ENCODE measurements at places on chromosomes 6 and 20.

GRCh38 chr20:54606380-54606779 is 131.0 kb downstream of the DOK5 start:
- peak; percentile 5 for DNase-seq

DNA sequence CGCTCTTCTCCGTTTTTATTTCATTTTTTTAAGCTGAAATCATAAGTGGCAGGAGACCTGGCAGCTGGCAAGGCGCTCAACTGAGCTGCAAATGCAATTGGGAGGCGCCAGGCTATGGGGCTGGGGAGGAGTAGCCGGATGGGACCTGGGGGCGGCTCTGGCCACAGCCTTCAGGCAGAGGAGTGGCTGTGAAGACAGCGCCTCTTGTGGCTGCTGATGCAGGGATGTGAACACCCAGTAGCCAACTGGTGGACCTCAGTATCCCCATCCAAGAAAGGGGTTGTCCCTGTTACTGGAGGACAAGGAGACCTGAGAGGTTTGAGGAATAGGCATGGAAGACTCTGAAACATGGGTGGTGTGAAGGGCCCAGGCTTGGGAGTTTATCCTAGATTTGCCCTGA is 12.6 kb downstream of the KCNK17 start:
- peak; percentile 41 for DNase-seq

GRCh38 chr20:43736588-43737158 is 9.9 kb upstream of the GTSF1L start:
- DNase-seq: peak; percentile 55

DNA sequence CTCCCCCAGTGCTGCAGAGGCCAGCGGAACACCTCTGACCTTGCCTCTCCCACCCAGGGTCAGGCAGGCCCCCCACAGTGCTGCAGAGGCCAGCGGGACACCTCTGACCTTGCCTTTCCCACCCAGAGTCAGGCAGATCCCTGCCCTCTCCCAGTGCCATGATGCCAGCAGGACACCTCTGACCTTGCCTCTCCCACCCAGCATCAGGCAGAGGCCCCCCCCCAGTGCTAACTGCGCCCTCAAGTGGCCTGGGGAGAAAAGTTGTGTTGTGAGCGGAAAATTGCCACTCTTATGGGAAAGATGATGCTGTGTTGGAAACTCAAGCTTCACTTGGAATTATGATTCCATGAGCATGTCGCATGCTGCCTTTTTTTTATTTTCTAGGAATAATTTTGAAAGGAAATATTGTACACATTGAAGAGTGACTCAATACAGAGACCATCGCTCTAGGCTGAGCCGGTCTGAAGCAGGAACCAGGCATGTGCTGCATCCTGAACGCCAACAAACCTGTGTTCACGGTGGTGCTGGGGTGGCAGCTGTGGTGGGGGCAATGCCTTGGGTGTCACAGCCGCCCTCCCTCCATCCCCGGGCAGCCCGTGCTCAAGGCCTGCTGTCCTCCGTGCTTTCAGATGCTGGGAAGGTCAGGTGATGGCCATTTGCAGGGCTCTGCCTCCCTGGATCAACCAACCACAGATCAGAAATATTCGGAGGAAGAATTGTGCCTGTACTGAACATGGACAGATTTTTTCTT is 98.6 kb downstream of the CDH4 start:
- no peak for DNase-seq

DNA sequence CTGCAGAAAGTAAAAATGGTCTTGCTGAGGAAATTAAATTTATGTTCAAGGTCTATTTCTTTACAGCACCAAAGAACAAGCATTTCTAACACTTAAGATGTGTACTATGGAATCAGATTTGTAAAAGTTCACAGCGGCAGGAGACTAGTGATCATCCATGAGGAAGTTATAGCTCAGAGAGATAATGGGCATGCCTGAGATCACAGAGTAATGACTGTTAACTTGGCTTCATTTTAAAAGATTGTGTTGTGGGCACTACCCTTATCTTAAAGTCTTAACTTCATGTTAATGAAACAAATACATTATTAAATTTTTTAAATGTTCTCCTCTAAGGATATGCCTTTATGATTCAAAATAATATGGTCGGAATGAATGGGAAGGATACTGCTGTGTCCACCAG is 168.6 kb downstream of the GMPR start:
- peak; percentile 8 for DNase-seq

DNA sequence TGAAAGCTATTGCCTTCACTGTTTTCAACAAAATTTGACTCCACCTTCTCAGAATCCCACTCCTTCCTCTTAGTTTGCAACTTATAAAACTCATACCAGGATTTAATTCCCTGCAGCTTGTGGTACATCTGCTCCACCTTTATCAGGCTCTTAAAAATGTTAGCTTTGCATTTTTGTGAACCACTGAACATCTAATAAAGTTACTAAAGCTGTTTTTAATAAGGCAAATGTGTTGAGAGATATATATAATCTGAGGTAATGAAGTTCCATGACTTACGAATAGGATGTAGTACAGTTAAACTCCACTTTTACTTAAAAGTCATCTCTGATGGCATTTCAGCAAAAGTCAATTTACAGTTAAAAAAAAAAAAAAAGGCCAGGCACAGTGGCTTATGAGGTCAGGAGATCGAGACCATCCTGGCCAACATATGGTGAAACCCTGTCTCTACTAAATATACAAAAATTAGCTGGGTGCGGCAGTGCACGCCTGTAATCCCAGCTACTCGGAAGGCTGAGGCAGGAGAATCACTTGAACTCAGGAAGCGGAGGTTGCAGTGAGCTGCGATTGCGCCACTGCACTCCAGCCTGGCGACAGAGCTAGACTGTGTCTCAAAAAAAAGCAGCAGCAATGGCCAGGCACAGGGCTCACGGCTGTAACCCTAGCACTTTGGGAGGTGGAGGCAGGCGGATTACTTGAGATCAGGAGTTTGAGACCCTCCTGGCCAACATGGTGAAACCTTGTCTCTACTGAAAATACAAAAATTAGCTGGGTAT is 106.2 kb downstream of the KIF13A start:
- DNase-seq: no peak

GRCh38 chr6:133502441-133503335 is 261.5 kb downstream of the EYA4 start:
- no peak for DNase-seq

GRCh38 chr6:157023958-157024357 is 246.8 kb downstream of the ARID1B start:
- peak; percentile 69 for DNase-seq

DNA sequence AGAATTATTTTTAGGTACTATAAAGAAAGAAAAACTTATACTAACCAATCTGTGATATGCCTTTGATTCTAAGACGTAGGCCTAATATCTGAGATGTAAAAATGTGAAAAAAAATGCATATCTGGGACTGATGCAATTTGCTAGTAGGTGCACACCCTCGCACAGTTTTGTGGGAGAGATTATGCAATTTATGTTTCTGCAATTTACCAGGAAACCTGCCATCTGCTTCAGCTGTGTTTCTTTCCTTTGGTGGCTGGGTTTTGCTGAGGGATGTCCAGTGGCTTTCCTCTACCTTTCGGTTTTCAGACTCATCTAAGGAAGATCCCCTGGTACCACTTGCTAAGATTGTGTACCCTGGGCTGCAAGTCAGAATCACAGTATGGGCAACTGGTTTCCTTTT is 186.9 kb downstream of the ZFP64 start:
- DNase-seq: peak; percentile 46

DNA sequence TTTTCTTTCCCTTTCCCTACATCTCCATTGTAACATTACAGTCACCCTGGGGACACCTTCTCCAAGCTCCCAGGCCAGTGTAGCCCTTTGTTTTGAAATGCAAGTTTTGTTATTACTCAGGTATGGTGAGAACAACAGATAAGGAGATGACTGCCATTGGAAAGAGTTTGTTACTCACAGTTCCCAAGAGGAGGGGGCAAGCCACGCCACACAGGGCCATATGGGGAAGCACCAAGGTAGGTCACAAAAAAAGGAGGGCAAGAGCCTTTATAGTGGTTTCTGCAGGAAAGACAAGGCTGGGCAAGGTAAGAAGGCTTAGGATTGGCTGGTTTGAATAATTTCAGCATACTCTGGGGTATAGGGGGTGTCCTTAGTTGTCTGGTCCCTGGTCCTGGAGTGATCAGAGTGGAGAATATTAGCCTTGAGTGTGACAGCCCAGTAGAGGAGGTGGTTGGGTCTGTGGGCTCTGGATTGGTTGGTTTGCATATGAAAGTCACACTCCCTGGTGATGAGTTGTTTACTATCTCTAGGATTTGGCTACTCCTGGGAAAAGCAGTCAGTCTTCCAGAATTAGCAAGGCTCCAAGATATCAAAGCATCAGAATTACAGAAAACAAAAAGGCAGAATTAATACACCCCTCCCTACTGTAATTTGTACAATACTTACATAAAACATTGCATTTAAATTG is 33.1 kb upstream of the SMLR1 start:
- no peak for DNase-seq

DNA sequence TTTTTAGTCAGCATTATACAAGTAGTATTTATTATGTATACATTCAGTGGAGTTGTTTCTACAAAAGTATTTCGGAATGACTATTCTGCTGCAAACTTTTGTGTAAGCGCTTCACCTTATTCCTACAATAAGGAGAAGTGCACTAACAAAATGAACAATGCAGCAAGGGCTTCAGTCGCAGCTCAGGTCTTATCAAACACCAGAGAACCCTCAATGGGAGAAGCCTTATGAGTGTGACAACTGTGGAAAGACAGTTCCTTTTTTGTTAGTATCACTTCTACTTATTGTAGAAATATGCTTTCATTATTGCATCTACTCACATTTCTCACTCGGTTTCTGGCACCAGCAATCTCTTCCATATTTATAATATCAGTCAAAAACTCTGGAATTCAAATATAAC is 18.8 kb downstream of the ZKSCAN3 start:
- no peak for DNase-seq

GRCh38 chr6:131262060-131262459 is 126.8 kb downstream of the AKAP7 start:
- DNase-seq: peak; percentile 14

- no peak for DNase-seq
These were observed 456.0 kb upstream of the PTCHD4 start for GRCh38 chr6:48567016-48567415.

DNA sequence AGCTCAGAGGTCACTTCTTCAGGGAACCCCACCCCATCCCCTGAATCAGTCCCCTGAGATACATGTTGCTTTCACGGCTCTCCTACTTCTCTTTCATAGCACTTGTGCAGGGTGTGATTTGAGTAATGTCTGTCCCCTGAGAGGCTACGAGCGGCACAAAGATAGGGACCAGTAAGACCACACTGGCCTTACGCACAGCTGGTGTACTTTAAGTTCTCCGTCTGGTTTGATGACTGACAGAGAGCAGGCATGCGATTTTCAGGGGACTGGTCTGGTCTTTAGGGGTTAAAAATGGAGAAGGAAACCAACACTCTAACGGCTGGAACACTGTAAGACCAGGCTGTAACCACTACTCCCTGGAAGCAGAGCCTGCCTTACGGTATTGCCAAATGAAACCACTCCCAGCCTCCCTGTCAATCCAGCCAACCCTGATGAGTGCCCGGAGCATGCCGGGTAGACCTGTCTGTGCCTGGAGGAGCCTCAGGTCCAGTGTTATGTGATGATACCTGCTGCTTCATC is 47.1 kb downstream of the ELMO2 start:
- DNase-seq: peak; percentile 64

DNA sequence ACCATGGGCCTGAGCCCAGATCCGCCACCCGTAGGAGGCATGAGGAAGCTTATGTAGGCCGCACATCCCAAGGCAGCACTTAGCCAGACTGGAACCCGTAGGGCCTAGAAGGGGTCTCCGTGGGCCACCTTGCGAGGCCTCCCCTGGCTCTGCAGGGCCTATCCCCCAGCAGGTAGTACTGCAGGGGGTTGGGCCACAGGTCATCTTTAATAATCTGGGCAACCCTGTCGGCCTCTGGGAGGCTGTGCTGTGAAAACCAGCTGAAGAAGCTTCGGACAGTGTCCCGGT is 18.5 kb downstream of the PLAGL2 start:
- DNase-seq: no peak

GRCh38 chr6:26470643-26471042 is 12.9 kb downstream of the BTN2A1 start:
- no peak for DNase-seq

GRCh38 chr6:56643379-56644089 is 845 bp upstream of the DST start:
- no peak for DNase-seq

DNA sequence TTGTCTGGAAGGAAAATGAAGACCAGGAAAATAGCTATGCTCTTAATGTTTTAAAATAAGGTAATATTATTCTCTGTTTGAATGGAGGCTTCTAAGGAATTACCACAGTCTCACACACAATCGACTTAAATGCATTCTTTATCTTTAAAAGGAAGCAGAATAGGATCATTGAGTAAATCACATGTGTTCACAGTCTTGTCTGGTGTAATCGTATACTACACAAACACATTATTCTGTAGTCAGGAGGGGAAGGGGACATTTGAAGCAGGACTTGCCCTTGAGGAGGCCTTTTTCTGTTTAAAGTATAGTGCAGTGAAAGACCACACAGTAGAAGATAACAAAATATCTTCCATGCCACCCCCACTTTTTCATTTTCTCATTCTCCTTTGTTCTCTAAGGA is 20.6 kb upstream of the REV3L start:
- no peak for DNase-seq

GRCh38 chr6:147287869-147288271 is 83.7 kb downstream of the STXBP5 start:
- peak; percentile 24 for DNase-seq

GRCh38 chr6:143970456-143971218 is 37.4 kb downstream of the PLAGL1 start:
- peak; percentile 54 for DNase-seq

DNA sequence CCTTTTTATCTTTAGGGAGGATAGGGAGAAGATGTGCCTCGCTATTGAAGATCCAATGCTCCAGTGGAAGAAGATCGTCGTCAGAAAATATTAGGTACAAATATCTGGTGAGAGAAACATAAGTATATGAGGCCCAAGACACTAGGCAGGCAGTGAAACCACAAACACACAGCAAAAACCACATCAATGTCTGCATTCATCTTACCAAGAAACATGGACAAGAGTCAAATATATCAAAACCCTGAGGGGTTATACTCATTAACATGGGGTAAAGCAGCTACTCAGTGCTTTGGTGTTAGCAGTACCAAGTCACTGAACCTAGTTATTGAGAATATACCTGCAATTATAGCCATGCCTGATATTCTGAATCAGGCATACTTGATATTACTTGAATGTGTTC is 101.4 kb upstream of the FAM184A start:
- DNase-seq: peak; percentile 33

DNA sequence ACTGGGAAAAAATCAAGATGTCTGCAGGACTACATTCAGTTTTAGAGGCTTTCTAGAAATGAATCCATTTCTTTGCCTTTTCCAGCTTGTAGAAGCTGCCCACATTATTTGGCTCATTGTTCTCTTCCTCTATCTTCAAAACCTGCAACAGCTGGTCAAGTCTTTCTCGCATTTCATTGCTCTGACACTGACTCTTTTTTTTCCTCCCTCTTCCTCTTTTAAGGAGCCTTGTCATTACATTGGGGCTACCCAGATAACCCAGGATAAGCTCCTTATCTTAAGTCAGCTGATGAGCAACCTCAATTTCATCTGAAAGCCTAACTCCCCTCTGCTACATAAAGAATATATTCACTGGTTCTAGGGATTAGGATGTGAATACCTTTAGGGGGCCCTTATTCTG is 53.2 kb upstream of the CEP162 start:
- peak; percentile 4 for DNase-seq

All from hematopoietic multipotent progenitor cell treated with erythropoietin and hydrocortisone succinate and interleukin-3 and kit ligand, for 4 days (in vitro differentiated cells).